ENCODE measurements at places on chromosomes 4 and X. TPM values are rescaled to one million over a fixed set of nuclear protein-coding genes. Genes with fewer than 3 reads are reported as not detected.

DNA sequence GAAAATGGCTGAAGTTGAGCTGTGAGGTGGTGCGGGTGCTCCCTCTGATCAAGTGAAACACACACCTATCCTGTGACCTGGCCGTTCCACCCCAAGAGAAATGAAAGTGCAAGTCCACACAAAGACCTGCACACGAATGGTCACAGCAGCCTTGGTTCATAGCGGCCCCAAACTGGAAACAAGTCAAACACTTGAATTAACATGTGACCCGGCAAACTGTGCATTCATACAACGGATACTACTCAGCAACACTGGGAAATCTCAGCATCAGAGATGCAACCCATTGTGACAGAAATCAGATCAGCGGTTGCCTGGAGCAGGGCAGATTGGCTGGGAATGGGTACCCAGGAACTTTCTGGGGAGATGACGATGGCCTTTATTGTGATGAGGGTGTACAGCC, 7.6 kb downstream of the G6PD start:
- DNase-seq: no peak

DNA sequence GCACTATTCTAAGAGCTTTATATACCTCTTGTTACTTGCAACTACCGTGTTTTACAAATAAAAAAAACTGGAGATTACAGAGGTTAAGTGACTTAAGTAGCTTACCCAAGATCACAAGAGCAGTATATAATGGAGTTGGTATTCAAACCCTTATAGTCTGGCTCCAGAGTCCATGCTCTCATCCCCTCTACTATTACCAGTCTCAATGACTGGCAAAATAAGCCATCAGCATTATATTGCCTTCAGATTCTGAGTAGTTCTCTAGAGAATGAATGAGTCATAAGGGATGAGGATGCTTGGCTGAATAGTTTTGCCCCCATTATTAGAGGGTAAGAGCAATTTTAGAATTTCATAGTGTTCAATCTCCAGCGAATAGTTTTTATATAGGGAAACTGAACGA, 170.1 kb upstream of the ATOH1 start:
- DNase-seq: no peak

MAGED4 gene
- total RNA-seq: 0.59 TPM

DNA sequence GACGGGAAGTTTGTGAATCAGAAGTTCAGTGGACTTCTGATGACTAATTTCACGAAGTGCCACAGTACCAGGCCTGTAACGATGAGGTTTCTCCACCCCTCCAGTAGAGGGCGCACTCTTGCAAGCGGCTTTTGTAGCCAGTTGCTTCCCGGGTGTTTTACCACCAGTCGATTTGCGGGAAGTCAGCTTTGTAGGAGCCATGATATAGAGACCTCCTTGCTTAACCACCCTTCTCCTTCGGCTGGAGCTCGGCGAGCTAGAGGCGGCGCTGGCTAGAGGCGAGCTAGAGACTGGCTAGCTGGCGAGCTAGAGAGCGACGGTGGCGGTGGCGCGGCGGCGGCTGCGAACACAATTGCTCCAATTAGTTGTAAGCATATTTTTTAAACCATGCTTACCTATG, 72.0 kb downstream of the IL1RAPL1 start:
- DNase-seq: no peak

- DNase-seq: no peak
Measured at GRCh38 chr4:10808591-10808990, 124.0 kb upstream of the CLNK start.

DNA sequence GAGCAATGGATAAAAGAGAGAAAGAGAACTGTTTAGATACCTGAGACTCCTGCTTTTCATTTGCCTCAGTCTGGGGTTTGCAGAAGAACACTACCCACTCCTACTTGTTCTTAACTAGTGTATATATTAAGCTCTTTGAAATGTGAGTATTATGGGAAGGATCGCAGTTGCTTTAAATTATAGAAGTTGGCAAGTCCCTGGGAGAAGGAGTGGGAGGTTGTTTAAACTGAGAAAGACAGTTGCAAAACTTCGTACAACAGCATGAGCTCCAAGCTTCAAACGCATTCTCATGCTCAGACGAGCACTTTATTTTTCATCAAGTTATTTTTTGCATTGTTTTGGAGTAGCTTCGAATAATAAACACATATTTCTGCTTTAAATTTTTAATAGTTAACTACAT, 88.1 kb upstream of the C1QTNF7 start:
- DNase-seq: no peak

DNA sequence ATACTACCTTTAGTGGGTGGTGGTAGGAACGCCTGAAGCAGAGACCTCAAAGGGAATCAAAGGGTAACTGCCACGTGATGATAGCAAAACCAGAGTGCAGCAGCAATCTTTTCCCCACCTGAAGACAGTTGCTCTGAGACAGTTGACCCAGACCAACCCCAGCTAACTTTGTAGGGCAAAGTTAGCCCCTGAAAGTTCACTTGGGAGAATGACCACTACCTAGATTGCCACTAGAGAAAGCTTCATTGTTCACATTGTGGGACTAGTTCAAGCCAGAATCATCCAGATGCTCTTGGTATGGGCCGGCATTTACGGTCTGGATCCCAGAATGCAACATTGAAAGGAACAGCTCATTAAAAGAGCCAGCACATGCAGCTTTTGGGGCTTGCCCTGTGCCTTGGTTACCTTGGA, 4.1 kb downstream of the SEPTIN6 start:
- peak; percentile 75 for DNase-seq

DNA sequence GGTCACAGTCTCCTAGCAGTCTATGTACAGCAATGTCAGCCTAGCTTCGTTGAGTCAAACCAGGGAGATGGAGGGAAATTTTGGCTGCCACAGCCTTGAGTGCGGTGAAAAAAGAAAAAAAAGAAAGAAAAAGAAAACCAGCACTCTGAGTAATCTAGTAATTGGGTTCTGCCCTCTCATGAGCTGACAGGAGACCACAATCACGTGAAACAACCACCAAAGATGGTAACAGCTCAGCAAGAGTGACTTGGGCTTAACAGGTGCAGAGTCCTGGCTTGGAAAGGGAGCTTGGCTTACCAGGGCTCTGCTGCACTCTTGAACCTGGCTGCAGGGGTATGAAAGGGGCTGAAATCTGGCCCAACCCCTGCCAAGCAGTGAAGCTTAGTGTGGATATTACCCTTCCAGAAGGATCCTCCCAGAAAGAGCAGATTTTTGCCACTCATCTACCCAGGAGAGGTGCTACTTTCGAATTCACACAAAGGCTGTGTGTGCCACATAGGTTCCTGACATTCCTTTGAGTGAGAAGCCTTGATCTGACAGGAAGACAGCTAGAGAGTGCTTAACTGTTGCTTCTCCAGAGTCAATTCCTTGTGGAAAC, 350.3 kb downstream of the PTTG2 start:
- DNase-seq: peak; percentile 65

S100G gene
- not detected for total RNA-seq

- no peak for DNase-seq
Measured at GRCh38 chrX:141928432-141928831, 24.7 kb downstream of the MAGEC1 start.

GRCh38 chrX:134737061-134737460, 78.8 kb upstream of the PLAC1 start:
- no peak for DNase-seq

CCNB3 gene
- 0.53 TPM for total RNA-seq

DNA sequence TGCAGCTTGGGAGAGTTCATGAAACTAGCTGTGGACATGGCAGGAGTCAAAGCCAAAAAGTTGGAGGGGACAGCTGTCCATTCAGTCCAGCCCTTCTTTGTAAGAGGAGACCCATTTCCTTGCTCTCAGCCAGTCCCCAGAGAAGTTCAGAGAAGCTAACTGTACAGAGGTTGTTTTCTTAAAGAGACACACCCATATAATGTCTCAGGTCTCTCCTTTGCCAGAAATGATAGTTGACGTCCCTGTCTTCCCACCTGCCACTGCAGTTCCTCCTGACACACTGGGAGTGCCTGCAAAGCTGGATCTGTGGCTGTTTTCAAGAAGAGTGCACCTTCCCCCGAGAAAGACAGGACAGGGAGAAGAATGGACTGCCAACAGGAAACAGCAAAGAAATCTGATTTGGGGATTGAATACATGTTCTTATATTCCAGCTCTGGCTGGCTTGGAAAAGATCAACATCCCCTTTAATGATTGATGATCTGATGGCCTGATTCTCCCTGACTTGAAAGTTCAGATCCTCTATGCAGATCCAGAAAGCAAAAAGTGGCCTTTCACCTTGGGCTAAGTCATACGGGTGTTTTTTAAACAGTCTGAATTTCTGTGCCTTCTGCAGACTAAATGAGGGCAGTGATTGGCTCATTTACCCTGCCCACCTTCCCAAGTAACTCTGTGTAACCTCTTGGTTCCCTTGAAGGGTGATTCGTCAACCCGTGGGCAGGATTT, 87.2 kb downstream of the MAOA start:
- no peak for DNase-seq

DNA sequence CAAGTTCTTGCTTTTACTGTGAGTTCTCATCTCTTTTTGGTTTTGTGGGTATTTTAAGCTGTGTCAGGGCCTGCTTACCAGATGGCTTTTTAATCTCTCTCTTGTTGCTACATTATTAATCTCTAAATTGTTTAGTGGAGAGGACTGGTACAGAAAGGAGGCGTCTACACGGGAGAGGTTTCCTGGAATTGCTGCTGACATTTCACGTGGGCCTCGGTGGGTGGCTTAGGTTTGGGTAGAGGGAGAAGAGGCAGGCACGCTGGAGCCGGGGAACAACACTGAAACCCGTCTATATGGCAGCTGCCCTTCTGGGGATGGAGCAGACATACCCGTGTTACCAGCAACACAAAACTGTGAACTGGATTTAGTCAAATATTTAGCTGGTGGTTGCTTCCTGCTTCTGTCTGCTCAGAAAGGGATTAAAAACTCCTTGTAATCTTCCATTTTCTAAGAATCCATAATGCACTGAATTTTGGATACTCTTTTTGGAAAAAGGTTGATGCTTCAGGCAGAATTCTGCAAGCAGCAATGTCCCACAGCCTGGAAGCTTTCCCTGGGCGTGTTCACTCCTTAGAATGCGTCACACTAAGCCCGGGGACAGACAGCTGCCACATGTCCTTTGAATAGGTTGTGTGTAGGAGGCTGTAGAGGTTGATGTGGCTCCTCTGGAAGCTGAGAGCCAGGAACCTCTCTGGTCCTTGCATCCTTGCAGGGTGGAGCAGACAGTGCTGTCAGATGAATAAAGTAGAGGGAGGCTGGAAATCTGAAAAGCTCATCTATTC, 199.8 kb upstream of the GATB start:
- DNase-seq: no peak

DNA sequence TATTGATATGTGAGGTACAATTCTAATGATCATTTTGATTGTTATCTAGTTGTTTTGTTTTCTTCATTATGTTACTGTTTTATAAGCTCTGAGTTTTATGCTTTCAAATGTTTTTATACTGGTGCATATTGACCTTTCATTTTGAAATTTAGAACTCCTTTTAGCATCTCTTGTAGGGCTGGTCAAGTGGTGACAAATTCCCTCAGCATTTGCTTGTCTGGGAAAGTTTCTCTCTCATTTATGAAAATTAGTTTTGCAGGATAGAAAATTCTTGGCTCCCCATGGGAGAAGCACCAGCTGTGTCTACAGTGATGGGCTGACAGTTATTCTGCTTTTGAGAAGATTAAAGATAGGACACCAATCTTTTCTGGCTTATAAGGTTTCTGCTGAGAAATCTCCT, 105.3 kb upstream of the SPRY1 start:
- DNase-seq: no peak

- DNase-seq: no peak
Measured at GRCh38 chr4:124095621-124096020, 616.9 kb downstream of the ANKRD50 start.

- DNase-seq: no peak
Measured at GRCh38 chr4:25861280-25861950, 1.4 kb downstream of the SEL1L3 start.

NEXMIF gene
- total RNA-seq: 0.02 TPM

GRCh38 chr4:185036842-185037241, 18.6 kb downstream of the HELT start:
- no peak for DNase-seq

NPY2R gene
- total RNA-seq: not detected

DNA sequence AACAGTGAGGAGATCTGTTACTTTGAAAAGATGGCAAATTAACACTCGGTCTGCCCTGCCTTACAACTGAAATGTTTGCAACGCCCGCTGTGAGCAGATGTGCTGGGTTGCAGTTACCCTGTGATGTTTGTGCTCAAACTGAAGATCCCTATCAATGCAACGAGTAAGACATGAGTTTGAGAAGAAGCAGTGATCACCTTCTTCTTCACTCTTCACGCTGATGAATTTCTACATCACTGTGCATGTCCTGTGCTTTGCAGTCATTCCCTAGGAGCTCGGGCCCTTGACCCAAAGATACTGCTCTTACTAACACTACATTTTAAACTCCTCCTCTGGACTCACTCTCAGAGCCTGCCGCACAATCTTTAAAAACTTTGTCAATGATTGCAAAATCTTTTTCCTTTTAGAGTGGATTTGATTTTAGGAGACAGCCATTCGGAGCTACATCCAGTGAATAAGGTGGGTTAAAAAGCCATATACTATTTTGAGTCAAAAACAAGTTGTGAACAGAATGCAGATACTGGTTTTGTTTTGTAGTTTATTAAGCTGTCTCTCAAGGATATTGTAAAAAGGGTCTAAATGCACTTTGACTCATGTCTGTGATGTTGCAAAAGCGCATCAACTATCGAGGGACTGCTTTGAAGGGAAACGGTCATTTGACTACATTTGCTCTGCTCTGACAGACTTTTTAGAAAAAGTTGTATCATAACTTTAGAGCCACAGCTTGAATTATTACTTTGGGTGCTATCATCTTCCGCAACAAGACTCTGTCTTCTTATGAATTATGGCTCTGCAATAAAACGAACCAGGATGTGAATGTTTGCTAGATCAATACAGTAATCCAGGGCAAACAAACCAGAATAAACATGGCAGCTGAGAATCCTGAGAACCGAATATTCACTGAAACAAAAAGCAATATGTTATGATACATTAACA, 5.7 kb upstream of the RHOH start:
- peak; percentile 39 for DNase-seq

OTUD6A gene
- total RNA-seq: not detected

DNA sequence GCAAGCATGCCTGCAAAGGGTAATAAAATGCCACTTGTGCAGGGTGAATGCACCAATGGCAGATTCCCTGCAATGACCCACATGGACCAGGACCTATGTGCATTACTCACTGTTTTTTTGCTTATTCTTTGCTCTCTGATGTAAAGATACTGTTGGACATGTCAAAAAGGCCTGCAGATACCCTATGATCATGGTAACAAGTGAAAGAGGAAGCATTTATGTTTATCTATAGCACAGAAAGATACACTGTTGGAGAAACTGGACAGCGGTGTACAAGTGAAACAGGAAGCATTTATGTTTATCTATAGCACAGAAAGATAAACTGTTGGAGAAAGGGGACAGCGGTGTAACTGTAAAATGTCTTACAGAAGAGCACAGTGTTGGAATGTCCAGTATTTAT, 127.5 kb downstream of the PAPSS1 start:
- DNase-seq: no peak

GRCh38 chrX:134324359-134324758, 87.4 kb downstream of the CCDC160 start:
- DNase-seq: no peak

DNA sequence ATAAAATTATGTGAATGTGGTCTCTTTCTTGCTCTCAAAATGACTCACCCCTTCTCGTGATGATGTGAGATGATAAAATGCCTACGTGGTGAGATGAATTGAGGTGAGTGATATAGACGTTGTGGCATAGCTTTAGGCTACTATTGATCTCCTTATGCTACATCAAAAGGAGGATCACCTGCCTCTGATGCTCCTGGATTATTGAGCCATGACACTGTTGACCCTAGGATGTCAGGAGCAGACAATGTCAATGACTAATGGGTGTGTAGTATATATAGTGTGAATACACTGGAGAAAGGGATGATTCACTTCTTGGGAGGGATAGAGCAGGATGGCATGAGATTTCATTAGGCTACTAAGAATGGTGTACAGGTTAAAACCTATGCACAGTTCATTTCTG, 210.7 kb upstream of the PRPS2 start:
- DNase-seq: no peak

Measured in CD8-positive, alpha-beta memory T cell (primary cell).